ENCODE measurements at places on chromosomes 2 and 18.

- no peak for DNase-seq
Observed at GRCh38 chr2:109481599-109481998, 132.2 kb downstream of the SEPTIN10 start.

- DNase-seq = no peak
Observed at GRCh38 chr18:79987566-79987965, 797 bp downstream of the TXNL4A start.

DNA sequence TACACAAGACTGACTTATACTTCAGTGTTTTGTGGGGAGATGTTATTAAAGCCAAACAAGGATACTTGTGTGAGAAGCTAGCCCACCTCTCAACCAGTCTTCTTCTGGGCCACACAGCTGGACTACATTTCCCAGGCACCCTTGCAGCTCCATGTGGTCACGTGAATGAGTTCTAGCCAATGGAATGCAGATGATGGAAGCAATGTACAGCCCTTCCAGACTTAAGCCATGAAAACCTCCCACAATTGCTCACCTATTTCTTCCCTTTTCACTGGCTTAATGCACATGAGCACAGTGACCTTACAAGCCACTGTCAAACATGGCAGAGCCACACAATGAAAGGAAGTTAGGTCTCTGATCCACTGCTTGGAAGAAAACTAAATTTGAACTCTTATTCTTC, 20.4 kb upstream of the FEZ2 start:
- no peak for DNase-seq

DNA sequence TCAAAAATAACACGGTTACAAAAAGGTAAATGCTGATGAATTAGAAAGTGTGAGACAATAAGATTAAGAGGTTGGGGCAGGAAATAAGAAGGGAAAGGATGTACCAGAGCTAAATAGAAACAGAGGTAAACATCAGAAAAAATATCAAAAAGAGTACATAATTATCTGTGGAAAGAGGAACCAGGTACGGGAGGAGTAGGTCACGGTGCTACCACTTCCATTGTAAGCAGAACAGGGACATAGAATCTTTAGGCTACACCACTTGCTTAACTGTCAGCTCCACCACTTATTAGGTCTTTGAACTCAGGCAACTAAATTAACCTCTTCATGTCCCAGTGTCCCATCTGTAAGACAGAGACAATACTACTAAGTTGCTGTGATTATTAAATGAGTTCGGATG, 350.3 kb downstream of the LRATD1 start:
- DNase-seq = no peak

DNA sequence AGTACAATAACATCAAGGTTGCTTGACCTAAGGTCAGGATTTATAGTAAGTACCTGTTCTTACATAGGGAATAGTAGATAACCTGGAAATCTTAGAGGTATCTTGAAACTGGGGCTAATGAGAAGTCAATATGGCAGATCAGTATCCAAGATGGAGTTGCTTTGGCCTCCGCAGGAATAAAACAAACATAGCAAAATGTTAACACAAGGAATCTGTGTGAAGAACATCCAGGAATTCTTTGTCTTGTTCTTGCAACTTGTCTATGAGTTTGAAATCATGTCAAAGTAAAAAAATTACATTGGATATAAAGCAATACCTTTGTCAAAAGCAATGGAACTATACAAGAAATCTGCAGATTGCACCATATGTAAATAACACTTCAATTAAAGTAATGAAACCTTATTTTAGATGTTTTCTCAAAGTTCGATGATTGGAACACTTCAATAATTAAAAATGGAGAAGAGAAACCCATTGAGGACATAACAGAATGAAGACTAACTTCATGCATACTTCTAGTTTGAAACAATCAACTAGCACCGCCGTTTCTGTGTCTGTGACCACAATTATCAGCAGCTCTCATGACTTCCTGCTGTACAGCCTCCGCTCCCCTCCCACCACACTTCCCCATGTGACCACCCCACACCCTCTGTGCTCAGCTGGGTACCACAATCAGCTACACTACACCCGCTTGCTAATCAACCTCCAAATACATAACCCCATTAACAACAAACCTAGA, 27.6 kb downstream of the C2orf76 start:
- DNase-seq = no peak

- no peak for DNase-seq
Observed at GRCh38 chr18:25736516-25736915, 353.9 kb downstream of the SS18 start.
